ENCODE measurements at places on chromosomes 2 and 18.

GRCh38 chr2:19029655-19030054, 328.8 kb downstream of the OSR1 start:
- no peak for DNase-seq

GRCh38 chr2:120195553-120195952, 27.6 kb downstream of the TMEM185B start:
- no peak for DNase-seq

DNA sequence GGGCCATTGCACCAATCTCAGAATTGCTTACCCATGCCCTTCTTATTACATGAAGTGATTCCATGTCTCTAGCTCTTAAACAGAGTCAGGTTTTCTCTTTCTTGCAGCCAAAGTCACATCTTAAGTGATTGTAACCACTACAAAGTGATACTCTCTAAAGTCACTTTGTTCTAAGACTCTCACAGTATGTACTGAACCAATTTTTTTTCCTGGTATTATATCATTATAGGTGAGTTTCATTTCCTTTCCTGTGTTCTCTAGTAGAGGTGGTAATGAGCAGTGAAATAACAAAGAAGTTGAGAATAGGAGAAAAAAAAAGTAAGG, 66.3 kb upstream of the DARS1 start:
- DNase-seq = no peak

DNA sequence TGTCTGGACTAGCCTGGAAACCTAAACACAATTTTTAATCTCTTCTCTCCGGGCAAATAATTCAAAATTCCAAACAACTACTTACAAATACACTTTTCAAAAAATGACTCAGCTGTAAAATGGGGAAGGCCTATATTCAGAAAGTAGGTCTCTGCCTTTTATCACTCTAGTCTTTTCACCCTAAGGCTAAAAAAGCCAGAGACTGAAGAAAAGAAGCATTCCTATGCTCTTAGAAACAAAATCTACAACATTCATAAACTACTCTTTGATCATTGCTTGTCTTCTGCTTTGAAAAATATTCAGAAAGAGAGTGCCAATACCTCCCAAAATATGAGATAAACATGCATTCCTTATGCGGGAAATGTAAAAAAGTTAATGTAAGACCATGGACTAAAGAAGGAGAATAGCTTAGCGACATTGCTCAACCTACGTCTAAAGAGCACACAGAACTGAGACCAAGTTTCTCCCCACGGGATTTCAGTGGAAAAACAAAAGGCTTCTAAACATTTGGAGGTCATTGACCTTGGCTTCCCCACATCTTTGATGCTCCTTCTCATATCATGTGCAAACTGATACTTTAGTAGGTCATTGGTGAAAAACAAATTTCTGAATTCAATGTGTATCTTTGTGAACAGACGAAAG, 74.4 kb upstream of the EPB41L3 start:
- DNase-seq = no peak

DNA sequence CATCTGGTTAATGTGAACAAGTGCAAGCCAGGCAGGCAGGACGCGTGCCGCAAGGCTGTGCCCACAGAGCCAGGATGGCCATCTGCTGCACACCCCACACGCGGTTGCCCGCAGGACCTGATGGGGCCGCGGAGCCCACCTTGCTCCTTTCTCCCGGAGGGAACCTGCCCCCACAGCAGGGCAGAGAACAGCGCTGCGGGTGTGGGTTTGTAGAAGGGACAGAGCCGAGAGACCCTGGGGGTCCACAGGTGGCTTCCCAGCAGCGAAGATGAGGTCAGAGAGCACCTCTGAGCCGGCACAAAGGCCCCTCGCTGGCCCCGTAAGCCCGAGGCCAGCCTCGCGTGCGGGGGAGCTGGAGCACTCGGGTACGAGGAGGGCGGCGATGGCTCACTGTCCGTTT, 460.8 kb upstream of the SALL3 start:
- DNase-seq = no peak

DNA sequence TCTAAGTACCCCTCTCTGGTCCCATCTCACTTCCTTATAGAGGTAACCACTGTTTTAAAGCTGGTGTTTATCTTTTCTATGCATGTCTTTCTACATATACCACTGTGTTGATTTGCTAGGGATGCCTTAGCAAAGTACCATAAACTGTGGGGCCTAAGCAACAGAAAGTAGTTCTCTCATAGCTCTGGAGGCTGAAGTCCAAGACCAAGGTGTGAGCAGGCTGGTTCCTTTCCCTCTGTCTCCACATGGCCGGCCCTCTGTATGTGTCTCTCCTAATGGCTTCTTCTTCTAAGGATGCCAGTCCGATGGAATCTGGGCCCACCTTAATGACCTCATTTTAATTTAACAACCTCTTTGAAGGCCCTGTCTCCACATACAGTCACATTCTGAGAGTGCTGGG, 40.8 kb upstream of the ROCK2 start:
- no peak for DNase-seq

GRCh38 chr2:2879781-2880180, 497.8 kb downstream of the EIPR1 start:
- DNase-seq = no peak

DNA sequence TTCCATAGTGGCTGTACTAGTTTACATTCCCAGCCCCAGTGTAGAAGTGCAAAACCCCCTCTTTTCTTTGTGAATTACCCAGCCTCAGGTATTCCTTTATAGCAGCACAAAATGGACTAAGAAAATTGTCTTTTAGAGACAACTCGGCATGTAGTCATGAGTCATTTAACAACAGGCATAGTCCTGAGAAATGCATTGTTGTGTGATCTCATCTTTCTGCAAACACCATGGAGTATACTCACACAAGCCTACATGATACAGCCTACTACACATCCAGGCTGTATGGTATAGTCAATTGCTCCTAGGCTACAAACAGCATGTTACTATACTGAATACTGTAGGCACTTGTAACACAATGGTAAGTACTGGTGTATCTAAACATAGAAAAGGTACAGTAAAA, 44.4 kb upstream of the MBP start:
- DNase-seq = no peak

- DNase-seq = no peak
Measured at GRCh38 chr2:64651590-64651989, 2.1 kb downstream of the SERTAD2 start.

GRCh38 chr2:100977511-100977910, 24.6 kb upstream of the RPL31 start:
- DNase-seq = no peak

- no peak for DNase-seq
Measured at GRCh38 chr2:119123389-119123788, 35.2 kb downstream of the C1QL2 start.

- DNase-seq = no peak
Measured at GRCh38 chr2:234914371-234915154, 37.3 kb upstream of the SH3BP4 start.

DNA sequence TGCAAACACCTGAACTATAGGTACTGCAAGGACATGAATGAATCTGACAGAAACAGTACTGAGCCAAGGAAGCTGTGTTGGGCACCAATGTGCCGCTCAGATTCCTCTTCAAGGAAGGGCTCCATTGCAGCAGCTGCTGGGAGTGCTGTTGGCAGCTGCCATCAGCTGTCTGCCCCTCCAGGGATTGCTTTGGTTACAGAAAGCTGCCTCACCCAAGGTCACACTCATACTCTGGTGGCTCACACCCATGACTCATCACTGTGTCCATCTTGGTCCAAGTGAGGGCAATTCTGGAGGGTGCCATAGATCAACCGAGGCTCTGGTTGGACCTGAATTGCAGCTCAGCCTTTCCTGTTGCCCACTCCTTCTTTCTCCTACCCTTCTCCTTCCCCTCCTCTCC, 24.4 kb upstream of the TRPM8 start:
- DNase-seq = no peak

GRCh38 chr2:99715956-99716355, 226.1 kb upstream of the REV1 start:
- no peak for DNase-seq

GRCh38 chr2:172249986-172250385, 147.3 kb upstream of the DLX2 start:
- no peak for DNase-seq

DNA sequence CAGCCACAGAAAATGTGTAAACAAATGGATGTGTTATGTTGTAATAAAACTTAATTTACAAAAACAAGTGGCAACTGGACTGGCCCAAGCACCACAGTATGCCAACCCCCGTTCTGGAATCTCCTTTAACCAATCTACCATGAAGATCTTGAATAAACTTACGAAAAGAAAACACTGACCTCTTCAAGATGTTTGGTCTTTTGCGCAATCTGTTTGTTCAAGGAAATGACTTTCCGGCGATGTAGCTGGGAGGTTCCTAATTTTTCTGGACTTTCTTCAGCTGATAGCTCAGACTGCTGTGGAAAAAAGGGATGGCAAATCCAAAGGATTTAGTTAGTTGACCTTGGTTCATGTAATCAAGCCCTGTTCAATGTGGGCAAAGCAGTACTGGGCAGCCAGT, 55.7 kb downstream of the CCDC93 start:
- no peak for DNase-seq

GRCh38 chr2:85647823-85648526, 20.0 kb downstream of the SFTPB start:
- DNase-seq = no peak

GRCh38 chr2:24659862-24660261, 133.3 kb downstream of the PTRHD1 start:
- no peak for DNase-seq
